ENCODE measurements at places on chromosomes 2 and 18. TPM values are rescaled to one million over a fixed set of nuclear protein-coding genes. Genes with fewer than 3 reads are reported as not detected.

KHK gene
- 12.6 TPM for total RNA-seq

SIGLEC15 gene
- not detected for total RNA-seq

CCDC141 gene
- 1.2 TPM for total RNA-seq

CASP8 gene
- 4.0 TPM for total RNA-seq

KCNF1 gene
- total RNA-seq: 29.9 TPM

CFC1 gene
- total RNA-seq: 4.2 TPM

DNAJC5G gene
- total RNA-seq: 14.9 TPM

REG3G gene
- total RNA-seq: not detected

SP140L gene
- 4.4 TPM for total RNA-seq

RRM2 gene
- not detected for total RNA-seq

TWIST2 gene
- 0.72 TPM for total RNA-seq

KCNG3 gene
- 1.7 TPM for total RNA-seq

LIPG gene
- 1.1 TPM for total RNA-seq

CAPG gene
- 29.4 TPM for total RNA-seq

FIGLA gene
- total RNA-seq: not detected

ASAP2 gene
- 47.4 TPM for total RNA-seq

TTC31 gene
- 16.8 TPM for total RNA-seq

TWSG1 gene
- total RNA-seq: 17.4 TPM

RGPD3 gene
- total RNA-seq: 0.59 TPM

MAP2 gene
- 1,020 TPM for total RNA-seq

TBR1 gene
- total RNA-seq: 93.5 TPM

SCYGR5 gene
- total RNA-seq: not detected

TSPYL6 gene
- 0.39 TPM for total RNA-seq

GRP gene
- 1.0 TPM for total RNA-seq

RAB6C gene
- total RNA-seq: 3.2 TPM

CCDC74A gene
- 15.3 TPM for total RNA-seq

SERPINB4 gene
- total RNA-seq: not detected

ABCB11 gene
- 0.75 TPM for total RNA-seq

COBLL1 gene
- 25.8 TPM for total RNA-seq

GPR35 gene
- 5.2 TPM for total RNA-seq

LMAN2L gene
- total RNA-seq: 17.1 TPM

SCYGR4 gene
- not detected for total RNA-seq

ADI1 gene
- 33.2 TPM for total RNA-seq

ANO7 gene
- 6.5 TPM for total RNA-seq

APOB gene
- total RNA-seq: 0.43 TPM

RNF144A gene
- total RNA-seq: 96.5 TPM

ELOA2 gene
- not detected for total RNA-seq

RTKN gene
- 140 TPM for total RNA-seq

LNPK gene
- total RNA-seq: 56.5 TPM

TMEFF2 gene
- 30.0 TPM for total RNA-seq

CYP27A1 gene
- 39.8 TPM for total RNA-seq

CXCR1 gene
- not detected for total RNA-seq
